Fibroblast of skin of back (primary cell): ENCODE measurements at places on chromosomes 5 and 9.

GRCh38 chr9:113568571-113569321 is 105.2 kb downstream of the RGS3 start:
- no peak for DNase-seq

- peak; percentile 53 for DNase-seq
Measured at GRCh38 chr5:72325566-72326305, 5.6 kb downstream of the PTCD2 start.

DNA sequence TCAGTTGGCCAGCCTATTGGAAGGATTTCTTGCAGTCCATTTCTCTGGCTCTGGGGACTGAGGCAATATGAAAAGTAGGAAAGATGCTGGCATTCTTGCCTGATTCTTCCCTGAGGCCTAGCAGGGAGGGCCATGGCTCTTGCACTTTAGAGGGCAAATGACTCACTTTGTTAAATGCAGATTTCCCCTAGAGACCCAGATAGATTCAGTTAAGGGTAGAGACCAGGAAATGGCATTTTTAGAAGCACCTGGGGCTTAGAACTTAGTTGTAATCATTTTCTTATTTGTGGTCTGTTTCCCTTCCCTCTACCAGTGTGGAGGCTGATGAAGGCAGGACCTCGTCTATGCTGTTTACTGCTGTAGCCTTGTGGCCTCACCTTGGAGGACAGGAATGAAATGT is 112.8 kb upstream of the NR3C1 start:
- DNase-seq = no peak

DNA sequence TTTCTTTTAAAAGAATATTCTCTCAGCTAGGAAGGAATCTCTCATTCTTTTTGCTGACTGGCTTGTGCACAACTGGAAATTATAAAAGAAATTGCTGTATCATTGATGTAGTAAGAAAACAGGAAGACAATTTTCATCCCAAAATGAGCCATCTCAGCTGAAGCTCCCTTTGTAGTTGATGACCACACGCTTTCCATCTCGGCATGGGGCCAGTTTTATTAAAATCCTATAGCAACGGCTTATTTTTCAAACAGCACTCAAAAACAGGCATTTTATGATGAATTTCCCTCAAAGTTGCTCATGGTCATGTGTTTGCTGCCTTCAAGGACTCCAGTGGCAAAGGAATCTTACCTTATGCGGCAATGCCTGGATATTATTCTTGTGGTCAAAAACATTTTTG is 62.4 kb upstream of the GLIS3 start:
- DNase-seq = no peak

- DNase-seq = peak; percentile 56
Measured at GRCh38 chr9:137028263-137029057, 423 bp upstream of the ABCA2 start.

DNA sequence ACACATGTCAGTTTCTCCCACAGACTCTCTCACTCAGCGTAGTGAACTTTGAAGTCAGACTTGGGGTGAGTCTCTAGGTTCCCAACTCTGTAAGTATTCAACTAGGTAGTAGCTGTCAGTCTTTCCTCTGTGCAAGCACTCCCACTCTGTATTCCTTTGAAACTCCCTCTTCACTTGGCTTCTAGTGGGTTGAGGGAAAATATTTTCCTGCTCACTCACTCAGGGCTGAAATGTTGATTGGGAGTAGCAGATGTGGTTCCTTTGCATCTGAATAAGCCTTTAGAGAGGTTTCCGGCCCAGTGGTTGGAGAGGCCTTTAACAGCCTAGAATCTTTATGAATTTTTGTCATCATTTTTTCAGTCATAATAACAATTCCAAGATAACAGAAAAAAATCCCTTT is 18.1 kb upstream of the ARRDC3 start:
- peak; percentile 47 for DNase-seq

GRCh38 chr5:135215617-135216470 is 181.8 kb upstream of the PITX1 start:
- no peak for DNase-seq

GRCh38 chr5:9042241-9042640 is 503.6 kb downstream of the SEMA5A start:
- no peak for DNase-seq

- DNase-seq = no peak
Measured at GRCh38 chr9:71446106-71446472, 322.2 kb downstream of the CEMIP2 start.

DNA sequence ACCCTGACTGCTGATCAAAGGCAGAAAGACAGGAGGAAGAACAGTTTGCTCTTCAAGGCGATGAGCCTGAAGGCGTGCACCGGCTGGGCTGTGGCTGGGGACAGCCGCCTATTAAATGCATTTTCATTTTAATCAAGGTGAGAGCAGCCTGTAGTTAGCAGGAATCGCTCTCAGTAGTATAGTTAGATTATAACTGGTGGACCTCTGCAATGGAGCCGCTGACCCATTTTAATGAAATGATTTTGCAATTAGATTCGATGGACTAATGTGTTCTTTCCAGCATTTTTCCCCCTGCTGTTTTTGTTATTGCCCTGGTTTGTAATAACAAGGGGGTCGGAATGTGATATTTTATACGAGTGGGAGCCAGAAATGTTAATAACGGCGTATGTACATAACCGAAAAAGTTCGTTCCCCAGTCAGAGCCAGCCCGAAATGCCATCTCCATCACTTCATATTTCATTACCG is 185.9 kb upstream of the PANK3 start:
- DNase-seq = no peak

GRCh38 chr5:3302228-3302627 is 293.4 kb upstream of the IRX1 start:
- no peak for DNase-seq

DNA sequence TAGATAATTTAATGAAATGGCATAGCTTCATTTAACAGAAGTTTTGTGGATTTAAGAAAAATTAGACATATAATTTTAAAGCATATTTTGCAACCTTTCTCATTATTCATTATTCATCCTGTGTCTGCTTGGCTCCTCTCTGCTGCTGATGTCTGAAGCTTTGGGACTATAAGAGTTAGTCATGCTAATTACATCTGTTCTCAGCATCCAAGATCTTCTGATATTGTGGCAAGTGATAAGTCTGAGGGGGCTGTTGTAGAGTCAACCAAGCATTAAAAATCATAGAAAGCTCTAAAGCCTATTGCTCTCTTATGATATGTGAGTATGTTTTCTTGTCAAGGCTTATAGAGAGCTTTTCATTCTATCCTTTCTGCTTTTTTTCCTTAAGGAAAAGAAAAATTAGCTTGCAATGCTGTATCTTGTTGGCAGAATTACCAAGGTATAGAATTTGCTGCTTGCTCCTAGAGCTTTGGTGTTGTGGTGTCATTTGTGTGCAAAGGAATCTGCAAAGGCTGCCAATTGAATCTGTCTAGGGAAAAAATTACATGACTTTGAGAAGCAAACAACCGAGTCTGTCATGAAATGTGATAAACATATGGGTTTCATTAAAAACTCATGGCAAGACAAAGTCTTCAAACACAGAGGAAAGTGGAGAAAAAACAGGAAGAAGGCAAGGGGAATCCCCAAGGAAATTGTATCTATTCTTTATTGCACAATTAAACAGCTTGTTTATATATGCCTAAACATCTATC is 156.1 kb upstream of the DAB2 start:
- peak; percentile 75 for DNase-seq

GRCh38 chr5:132480546-132480892 is 10.1 kb downstream of the IRF1 start:
- no peak for DNase-seq

GRCh38 chr9:124110307-124110915 is 98.8 kb downstream of the LHX2 start:
- peak; percentile 68 for DNase-seq

GRCh38 chr9:88652876-88653275 is 117.9 kb downstream of the NXNL2 start:
- DNase-seq = peak; percentile 30
